ENCODE measurements at places on chromosomes 16 and 17.

DNA sequence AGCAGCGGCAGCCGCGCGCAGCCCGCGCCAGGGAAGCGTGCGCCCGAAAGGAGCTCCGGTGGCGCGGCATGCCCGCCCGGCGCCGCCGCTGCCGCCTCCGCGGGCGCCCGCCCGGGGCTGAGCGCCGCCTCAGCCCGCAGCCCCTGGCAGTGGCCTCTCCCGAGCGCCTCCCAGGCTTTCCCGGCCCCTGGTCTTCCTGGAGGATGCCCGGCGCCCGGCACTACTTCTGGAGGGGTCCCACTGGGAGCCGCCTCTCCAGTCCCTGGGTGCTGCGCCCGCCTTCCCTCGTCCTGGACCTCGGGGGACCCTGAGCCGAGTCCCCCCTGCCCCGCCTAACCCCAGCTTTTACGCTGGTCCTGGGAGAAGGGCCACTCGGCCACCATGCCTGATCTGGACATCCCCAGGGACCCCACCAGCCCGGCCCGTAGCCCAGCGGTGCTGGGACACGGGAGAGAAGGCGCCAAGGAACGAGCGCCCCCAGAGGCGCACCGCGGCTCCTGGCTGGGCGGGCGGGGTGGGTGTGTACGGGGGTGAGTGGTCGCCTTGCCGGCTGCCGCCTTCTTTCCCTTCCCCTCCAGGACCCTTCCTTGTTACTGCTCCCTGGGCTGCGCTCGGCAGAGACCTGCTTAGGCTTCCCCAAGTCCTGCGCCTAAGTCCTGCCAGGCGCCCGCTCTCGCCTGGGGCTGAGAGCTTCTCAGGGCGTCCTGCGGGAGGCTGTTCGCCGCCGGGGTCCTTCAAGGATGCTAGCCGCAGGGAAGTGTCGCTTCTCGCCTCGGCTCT, 704 bp downstream of the ASIC2 start:
- no peak for DNase-seq

DNA sequence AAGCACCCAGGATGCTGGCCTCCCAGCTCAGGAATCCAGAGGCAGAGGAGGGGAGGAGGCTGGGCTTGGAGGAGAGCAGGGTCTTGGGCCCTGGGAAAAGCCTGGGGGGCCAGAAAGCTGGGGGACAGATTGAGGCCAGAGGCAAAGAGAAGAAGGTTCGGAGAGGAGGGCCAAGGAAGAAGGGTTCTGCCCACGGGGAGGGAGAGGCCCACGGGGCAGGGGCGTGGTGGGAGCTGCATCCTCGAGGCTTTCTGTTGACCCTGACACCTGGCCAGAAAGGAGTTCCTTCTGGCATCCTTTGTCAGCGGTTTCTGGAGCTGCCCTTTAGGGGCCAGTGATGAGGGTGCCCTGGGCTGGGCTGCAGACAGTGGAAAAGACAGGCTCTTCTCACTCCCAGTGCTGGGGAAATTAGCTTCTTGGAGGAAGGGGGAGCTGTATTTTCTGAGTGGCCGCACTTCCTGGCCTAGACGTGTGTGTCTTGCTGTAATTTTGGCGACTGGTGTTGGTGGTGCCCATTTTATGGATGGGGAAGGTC, 308.7 kb downstream of the SEC14L1 start:
- DNase-seq: no peak

- no peak for DNase-seq
Observed at GRCh38 chr17:70271672-70272071, 102.3 kb downstream of the KCNJ2 start.

- peak; percentile 80 for DNase-seq
Observed at GRCh38 chr16:57260294-57260929, 15.4 kb downstream of the ARL2BP start.

DNA sequence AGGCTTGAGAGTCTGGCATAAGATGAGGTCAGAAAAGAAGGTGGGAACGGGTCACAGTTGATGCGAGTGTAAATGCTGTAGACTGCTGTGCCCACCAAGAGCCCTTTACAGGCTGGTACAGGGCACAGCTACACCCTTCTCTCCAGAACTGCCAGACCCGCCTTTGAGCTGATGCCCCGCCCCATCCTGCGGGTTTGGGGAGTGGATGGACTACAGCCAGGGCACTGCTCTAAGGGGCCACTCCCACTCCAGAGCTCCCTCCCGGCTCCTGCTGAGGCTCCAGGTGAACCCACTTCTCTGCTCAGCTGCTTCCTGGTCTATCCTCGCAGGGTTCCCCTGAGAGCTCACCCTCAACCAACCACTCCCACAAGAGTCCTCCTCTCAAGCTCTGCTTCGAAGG, 12.3 kb downstream of the MEIOB start:
- DNase-seq: no peak

GRCh38 chr17:81958633-81959342, 2.2 kb downstream of the NOTUM start:
- DNase-seq: no peak

DNA sequence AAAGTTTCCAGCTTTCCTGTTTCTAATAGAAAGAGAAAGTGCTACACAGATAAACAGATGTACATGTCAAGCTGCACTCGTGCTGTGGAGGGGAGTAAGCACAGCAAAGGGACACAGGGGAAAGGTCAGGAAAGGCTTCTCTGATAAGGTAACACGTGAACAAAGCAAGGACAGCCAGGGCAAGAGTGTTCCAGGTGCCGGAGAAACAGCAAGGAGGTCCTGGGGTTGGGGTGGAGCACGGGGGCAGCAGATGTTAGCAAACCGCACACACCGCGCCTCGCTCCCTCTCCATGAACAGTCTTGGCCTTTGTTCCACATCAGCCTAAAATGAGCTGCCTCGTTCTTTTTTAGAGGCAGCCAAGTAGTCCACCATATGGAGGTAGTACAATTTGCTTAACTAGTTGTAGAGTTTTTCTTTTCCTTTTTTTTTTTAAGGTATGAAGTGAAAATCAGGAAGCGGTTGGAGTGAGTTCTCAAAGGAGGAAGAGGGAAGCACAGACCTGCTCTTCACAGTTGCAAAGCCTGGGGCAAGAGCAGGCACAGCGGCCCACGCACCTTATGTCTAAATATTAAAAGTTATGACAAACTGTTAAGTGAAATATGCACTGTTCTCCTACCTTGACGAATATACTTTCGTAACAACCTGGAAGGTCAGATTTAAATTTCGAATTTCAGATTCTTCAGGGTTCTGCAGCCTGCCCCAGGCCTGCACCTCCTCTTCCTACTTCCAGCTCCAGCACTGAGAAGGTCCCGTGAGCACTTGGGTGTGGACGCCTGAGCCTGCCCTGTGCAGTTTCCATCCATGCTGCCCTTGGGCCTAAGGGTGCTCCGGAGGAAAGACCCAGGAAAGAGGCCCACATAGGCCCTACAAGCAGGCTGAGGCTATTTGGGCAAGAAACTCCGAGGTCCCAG, 41.5 kb upstream of the RPH3AL start:
- no peak for DNase-seq

- no peak for DNase-seq
Observed at GRCh38 chr17:74202938-74203337, 540 bp upstream of the RPL38 start.

DNA sequence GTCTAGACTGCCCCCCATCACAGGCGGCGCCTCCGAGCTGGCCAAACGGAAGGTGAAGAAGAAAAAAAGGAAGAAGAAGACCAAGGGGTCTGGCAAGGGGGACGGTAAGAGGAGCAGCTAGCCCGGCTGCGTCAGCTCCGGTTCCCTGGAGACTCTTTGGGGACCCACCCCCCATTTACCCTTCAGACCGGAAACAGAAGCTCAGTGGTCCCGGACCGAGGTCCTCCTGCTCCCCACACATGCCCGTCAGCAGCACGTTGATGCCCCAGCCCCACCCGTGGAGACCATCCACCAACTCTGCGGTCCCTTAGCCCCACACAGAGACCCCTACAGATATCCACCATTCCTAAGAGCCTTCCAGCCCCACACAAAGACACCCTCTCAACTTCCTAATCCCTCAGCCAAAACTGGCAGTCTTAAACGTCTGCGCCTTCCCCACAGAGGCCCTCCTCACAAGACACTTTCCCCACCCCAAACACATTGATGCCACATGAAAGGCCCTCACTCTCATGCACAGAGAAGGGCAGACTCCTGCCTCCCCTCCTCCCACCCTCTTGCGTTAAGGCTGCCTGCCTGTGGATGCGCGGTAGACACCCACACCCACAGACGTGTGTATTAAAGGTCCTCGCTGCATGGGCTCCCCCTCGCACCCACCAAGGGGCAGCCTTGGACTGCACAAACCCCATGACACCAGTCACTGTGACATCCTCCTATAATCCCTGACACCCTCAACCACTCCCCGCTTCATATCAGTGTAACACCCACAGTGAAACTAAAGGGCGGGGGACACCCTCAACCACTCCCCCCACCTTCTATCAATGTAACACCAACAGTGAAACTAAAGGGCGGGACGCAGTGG, 58.2 kb upstream of the RPH3AL start:
- DNase-seq: peak; percentile 75

- DNase-seq: no peak
Observed at GRCh38 chr17:44960691-44961090, 7.4 kb downstream of the C1QL1 start.

- peak; percentile 56 for DNase-seq
Observed at GRCh38 chr17:41800601-41801373, 11.0 kb downstream of the P3H4 start.

GRCh38 chr17:80006339-80006720, 29.3 kb downstream of the TBC1D16 start:
- DNase-seq: no peak

- DNase-seq: peak; percentile 82
Observed at GRCh38 chr17:82985973-82986372, 93.4 kb upstream of the METRNL start.

- no peak for DNase-seq
Observed at GRCh38 chr16:73015612-73016487, 32.1 kb downstream of the ZFHX3 start.

DNA sequence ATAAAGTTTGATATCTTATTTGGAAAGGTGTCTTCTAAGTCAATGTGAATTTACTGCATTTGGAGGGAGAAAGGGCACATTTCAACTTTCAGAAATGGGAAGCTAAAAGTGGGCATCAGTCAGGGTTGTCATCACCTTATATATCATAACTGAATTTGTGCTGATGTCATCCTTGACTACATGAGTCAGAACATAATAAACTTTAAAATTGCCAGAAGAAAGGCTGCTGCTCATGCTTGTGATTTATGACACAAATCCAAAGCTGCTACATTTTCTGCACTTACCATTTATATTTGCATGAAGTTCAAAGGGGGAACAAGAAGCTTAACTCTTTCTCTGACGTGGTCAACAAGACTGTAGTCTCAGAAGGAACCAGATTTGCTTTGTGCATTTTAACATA, 196.6 kb downstream of the UTP18 start:
- DNase-seq: no peak

GRCh38 chr16:89801800-89802199, 14.6 kb downstream of the FANCA start:
- DNase-seq: no peak

DNA sequence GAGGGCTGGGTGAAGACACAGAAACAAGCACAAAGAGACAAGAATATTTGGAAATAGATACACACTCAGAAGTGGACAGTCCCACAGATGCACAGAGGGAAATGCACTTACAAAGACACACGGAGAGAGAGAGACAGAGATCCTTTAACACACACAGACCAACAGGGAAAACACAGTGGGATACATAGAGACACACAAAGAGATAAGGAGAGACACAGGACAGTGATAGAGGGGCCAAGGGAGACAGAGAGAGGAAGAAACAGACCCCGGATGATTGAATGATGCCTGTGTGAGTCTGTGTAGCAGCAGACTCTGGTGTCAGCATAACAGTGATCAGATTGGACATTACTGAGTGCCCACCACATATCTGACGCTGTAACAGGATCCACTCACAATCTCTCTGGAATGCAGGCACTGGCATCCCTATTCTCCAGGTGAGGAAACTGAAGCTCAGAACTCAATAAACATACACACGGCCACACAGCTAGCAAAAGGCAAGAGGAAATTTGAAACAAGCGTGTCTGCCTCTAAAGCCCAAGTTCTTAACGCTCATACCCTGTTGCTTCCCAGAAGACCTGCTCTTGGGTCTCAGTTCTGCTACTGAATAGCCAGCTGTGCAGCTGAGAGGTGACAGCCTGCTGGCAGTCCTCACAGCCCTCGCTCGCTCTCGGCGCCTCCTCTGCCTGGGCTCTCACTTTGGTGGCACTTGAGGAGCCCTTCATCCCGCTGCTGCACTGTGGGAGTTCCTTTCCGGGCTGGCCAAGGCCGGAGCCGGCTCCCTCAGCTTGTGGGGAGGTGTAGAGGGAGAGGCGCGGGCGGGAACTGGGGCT, 186.3 kb upstream of the NLRP1 start:
- no peak for DNase-seq

- no peak for DNase-seq
Observed at GRCh38 chr17:8426802-8427201, 8.9 kb upstream of the NDEL1 start.

DNA sequence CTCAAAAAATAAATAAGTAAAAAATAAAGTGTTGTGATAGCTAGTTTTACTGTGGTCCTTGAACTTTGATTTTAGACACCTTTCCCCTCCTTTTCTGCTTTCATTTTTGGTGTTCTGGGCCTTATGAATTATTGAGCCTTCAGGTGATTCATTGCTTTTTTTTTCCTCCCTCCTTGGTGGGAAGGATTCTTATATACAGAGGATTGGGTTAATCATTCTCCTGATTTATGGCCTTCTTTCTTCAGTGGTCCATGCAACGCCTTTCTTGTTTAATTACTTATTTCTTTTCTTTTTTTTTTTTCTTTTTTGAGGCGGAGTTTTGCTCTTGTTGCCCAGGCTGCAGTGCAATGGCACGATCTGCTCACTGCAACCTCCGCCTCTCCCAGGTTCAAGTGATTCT, 8.0 kb upstream of the MYL4 start:
- no peak for DNase-seq

GRCh38 chr17:3683054-3683511, 12.9 kb downstream of the P2RX5 start:
- DNase-seq: peak; percentile 68

- no peak for DNase-seq
Observed at GRCh38 chr17:46810837-46811236, 7.7 kb downstream of the WNT3 start.

- DNase-seq: no peak
Observed at GRCh38 chr17:39376434-39376833, 25.0 kb downstream of the FBXL20 start.

DNA sequence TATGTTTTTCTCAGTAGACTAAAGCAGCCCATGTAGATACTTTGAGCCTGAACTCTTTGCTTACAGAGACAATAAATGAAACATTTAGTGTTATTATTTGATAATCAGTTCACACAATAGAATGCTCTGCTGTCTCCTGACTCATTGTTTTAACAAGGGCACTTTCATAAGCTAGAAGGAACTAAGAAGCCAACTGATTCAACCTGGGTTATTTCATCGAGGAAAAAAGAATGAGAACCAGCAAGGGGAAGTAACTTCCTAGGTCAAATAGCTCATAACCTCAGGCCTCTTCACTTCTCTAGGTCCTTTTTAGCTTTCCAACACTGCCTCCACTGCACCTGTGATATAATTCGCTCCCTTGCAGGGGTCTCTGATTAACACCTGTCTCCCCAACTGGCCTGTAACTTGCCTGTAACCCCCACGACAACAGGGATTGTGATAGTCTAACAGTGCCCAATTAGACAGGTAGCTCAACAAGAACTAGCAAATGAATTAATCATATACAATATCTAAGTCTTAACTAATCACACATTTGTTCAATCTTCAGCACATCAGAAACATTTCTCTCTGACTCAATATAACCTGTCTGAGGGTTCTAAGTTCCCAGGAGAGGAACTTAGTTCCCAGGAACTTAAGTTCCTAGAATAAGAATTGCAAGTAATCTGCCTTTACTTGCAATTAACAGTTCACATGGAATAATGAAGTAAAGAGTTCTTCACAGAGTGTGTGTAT, 34.8 kb downstream of the RFFL start:
- no peak for DNase-seq
